ENCODE measurements at places on chromosomes 7 and 10. TPM values are rescaled to one million over a fixed set of nuclear protein-coding genes. Genes with fewer than 3 reads are reported as not detected.

SNCG gene
- not detected for total RNA-seq

GRCh38 chr7:101370836-101371235, 8.2 kb downstream of the COL26A1 start:
- DNase-seq: no peak

GRCh38 chr7:64313740-64314491, at the start of gene ZNF736:
ZNF736 (plus strand) TSS chr7:64313961; CDS start chr7:64314151, 190 bp downstream.
- DNase-seq: peak; percentile 47

- DNase-seq: no peak
Observed at GRCh38 chr10:116848944-116849247, 403 bp upstream of the ENO4 start.

DNA sequence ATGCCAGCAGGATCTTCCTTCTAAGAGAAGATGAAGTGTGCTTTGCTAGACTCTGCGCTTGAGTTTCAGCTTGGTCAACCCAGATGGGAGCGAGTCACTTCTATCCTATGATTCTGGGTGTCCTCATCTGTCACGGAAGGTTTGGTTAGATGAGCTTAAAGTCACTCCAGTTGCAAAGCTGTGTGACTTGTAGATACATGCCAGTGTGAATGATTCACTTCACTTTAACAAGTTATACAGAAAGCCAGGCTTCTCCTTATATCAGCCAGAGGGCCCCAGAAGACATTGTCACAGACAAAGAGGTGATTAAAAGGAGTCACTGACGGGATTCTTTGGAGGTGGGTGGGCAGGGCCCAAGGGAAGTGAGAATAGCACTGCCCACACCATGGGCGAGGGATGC, 122.6 kb upstream of the PFKP start:
- no peak for DNase-seq

DNA sequence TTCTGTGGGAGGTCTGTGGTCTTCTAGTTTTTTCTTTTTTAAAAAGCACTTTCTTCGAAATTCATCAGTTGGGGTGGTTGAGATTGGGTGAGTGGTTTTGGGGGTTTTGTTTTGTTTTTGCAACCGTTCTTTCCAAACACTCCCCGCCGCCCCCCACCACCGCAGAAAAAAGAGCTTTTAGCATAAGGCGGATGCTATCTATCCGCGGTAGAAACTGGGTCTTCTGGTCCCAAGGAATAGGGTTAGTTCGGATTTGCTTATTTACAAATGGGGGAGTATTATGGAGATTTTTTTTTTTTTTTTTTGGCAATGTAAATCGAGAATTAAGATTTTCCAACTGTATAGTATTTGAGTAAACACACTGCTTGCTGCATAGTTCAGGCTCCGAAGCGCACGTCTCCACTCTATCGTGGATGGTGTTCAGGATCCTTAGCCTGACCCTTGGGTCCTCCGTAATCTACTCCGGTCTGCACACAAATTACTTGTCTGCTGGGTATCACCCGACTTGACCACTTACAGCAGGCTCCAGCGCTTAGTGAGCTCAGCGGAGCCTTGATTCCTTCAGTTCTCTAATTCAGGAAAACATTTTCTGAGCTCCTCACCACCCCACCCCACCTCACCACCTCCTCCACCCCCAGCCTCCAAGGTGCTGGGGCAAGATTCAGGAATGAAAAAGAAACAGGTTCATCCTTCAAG, 757 bp upstream of the NRCAM start:
- DNase-seq: no peak

DNA sequence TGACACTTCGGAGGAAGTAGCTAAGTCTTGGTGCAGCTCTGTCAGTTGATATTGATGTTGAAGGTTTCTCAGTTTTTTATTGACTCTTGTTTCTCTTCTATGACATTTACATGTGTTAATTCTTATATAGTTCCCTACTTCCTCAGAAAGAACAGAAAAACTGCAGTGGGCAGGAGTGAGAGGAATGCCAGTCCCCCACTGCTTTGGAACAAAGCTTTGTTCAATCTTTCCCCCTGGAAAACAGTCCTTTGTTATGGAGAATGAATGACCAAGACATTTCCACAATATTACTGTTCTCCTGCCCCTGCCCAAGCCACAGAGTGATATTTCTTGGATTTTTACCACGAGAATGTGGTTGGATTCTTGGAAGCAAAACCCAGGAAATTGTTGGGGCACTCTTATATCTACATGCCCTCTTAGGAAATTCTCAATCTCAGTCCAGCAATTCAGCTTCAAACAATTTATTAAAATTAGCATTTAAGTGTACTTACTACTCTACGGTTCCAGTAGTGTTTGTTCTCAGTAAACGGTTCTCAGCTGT, 258.0 kb upstream of the KCND2 start:
- no peak for DNase-seq
